ENCODE measurements at places on chromosomes 6 and 20.

DNA sequence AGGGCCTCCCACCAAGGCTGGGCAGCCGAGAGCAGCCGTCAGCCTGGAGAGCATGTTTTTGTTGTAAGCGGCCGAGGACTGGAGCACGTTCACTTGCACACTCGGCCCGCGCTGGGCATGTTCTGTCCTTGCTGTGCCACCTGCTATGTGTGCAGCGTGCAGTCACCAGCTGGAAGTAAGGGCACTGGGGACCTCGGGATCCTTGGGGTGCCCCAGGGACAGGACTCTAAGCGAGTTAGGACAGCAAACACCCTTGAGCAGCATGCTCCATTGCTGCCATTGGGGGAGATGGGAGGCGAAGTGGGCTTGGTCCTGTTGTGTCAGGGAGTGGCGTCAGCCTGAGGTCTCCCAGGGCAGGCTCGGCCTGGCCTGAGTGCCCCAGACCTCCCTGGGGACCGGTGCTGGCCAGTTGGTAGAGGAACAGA lies 18.6 kb downstream of the DYNLT1 start:
- DNase-seq, result no peak

GRCh38 chr20:58028123-58028522 lies 200.3 kb downstream of the ANKRD60 start:
- DNase-seq, result no peak

DNA sequence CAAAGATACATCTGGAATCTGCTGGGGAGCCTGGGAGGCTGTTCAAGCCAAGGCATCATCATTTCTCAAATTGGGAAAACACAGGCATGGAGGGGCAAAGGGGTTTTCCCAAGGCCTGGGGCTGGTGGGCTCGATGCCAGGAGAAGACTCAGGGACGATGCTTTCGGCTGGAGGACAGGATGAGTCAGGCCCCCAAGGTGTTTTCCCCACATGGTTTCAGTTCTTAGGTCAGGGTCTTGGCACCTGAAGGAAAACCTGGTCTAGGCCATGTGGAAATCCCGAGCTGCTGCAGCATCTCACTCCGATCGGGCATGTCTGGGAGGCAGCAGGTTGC lies 348.1 kb downstream of the CDC5L start:
- DNase-seq, result no peak

- DNase-seq, result no peak
These were observed 79.3 kb upstream of the PMEPA1 start for GRCh38 chr20:57788936-57789613.

DNA sequence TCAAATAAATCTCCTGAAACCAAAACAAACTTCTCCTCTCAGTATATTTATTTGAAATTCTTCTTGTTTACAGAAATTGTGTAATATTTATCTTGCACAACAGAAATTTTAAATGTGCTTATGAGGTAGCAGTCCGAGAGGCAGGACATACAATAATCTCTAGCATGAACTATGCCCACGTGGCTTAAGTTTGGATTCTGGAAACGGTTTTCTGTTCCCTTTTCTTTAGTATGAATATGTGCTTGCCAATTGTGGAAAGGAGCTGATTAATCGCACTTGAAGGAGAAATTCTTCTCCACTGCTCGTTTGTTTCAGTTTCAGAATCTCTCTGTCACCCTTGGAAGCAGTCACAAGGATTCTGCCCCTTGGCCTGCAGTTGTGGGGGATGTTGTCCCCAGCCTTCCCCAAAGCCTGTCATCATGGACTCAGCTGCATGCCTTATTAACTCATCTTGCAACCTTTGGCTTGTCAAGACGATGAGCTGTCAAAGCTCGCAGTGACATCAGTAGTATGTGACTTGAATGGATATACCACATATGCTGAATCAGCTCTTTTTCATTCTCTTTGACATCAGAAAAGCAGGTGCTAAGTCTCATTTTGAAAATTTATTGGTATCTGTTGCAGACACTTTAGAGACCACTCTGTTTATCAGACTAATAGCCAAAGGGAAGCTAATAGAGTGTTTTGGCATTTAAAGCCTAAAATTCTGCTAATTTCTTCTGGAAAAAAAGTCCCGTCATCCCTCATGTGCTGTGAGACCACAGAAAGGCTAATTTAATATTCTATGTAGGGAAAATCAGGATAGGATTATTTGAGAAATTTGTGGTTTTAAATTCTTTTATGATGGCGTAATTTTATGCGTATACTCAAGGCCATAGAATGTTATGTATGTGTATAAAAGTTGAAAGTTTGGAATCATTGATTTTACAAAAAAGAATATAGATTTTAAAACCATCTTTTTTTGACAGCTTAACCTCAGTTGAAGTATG lies 186.8 kb downstream of the ARID1B start:
- DNase-seq, result peak; percentile 69

DNA sequence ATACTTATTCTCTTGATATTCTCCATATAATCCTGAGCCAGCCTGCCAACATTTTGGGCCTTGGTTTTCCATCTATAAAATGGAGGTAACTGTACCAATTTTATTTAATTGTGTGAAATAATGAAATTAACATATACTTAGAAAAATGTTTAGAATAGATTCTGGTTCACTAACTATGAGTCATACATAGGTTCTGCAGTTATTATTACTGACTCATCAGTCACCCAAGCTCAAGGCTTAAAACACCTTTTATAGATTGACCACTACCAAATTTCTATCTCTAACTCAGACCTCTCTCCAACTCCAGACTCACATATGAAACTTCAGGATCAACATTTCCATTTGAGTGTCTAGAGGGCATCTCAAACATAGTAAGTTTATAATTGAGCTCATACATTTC lies 1277.2 kb upstream of the GJE1 start:
- no peak for DNase-seq

GRCh38 chr20:2840967-2841531 lies 504 bp downstream of the VPS16 start:
- peak; percentile 9 for DNase-seq

DNA sequence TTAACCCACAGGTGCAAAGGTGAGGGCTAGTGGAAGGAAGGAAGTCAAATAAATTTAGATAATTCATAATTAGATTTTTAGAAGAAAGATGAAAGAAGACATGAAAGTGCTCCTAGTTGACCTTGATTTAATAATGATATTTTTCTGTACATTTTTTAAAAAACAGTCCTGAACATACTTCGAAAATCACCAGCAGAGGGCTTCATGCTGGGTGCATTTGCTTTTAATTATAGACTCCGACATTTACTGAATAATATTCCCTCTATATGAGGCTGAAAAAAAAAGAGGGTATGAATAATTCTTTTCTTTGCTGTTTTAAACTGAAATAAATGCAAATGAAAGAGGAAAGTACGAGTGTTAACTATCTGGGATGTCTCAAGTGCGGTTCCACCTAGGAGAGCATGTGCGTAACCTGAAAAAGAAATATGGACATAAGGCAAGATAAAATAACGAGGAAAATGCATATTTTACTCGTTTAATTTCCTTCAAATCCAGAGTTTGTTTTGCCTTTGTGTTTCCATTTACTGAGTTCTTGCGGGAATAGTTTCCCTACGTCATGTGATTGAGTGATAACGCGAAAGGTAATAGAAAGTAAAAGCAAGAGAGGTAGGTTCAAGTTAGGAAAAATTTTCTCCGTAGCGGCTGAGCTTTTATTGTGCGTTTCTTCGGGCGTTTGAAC lies 3.1 kb upstream of the TFAP2B start:
- no peak for DNase-seq

DNA sequence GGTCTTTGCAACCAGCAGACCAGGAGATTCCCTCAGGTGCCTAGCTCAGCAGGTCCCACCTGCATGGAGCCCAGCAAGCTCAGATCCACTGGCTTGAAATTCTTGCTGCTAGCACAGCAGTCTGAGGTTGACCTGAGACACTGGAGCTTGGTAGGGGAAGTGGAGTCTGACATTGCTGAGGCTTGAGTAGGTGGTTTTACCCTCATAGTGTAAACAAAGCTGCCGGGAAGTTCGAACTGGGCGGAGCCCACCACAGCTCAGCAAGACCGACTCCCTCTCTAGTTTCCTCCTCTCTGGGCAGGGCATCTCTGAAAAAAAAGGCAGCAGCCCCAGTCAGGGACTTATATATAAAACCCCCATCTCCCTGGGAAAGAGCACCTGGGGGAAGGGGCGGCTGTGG lies 34.3 kb downstream of the PRSS35 start:
- DNase-seq, result no peak

GRCh38 chr6:56775498-56776166 lies 132.9 kb upstream of the DST start:
- no peak for DNase-seq

- DNase-seq, result peak; percentile 27
These were observed 46.9 kb downstream of the MAP3K4 start for GRCh38 chr6:161038229-161039031.

DNA sequence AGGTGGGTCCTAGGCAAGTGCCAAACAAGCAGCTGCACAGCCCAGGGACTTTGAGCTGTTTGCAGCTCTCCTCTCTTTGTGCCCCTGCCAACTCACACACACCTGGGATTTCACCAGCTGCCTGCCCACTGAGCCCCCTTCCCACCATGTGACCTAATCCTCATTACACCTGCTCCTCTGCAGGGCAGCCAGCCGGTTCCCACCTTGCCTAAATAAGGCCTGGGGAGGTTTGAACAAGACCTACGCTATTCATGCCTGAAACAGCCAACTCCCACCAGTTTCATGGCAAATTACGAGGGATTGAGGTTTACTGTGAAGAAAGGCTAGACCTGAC lies 92.6 kb upstream of the SOX4 start:
- DNase-seq, result no peak

GRCh38 chr6:88574651-88575050 lies 388.8 kb downstream of the RNGTT start:
- DNase-seq, result no peak

DNA sequence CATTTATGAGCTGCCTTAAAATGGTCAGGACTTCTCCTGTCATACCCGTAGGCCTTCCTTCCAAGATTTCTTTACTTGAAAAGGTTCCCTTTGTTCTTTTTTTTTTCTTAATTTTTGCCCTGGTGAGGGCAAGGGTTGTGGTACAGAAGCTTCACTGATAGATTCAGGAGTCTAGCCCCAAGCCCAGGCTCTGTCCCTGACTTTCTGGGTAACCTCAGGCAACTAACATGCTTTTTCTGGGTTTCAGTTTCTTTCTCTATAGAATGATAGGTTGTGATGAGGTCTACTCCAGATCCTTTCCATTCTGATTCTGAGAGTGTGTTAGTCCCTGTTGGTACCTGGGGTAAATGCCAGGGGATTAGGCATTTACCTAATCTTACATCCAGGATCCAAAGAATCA lies 21.2 kb downstream of the SNPH start:
- no peak for DNase-seq

DNA sequence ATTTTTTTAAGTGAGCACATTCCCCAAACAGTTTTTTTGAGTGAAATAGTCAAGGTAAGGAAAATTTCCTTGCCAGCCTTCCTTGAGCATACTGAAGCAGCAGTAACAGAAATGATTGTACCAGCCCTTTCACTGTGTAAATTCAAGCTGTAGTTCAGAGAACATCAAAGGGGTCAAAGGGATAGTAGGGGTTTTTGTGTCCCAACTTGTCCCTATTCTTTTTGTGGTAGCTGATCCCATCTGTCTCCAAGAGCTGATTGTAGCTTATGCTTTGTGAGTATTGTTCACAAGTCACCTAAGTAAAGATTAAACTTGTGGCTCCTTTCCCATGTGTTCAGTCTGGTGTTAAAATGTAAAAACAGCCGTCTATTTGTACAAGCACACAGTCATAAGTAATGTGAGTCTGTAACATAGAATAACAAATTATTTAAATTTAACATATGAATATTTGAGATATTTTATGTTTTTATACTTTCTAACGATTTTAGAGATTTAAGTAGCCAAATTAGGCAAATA lies 185.0 kb downstream of the CENPW start:
- DNase-seq, result no peak

DNA sequence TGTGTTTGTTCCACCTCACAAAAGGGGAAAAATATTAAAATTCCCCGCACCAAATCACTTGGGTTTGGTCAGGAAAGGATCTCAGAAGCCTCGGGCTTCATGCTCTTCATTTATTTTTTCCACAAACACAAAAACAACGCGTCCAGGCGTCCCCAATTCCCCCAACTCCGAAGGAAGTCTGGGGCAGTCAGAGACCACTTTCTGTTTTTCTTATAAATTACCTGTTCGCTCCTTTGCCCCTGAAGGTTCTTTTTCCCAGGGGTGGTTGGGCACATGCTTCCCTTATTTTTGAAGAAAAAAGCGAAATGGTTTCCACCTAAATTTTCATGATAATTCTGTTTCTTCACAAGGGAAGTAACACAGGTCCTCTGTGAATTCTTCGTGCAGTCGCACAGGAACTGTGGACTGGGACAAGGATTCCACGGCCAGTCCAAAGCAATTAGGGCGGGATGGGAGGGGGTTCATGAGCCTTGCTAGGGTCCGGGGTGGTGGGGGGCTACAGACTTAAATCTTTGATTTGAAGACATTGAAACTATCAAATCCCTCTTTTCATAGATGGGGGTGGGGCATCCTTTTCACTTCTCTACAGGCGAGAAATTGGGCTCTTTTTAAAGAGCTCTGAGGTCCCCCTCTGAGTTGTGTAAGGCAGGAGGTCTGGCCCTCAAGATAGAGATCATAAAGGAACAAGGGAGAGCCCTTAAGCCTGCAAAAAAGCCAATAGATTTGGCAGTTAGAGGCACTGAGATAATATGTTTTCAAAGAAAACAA lies 30.5 kb upstream of the HFE start:
- DNase-seq, result peak; percentile 20
